MV-4-11 (cell line): ENCODE measurements at places on chromosomes 3 and 15.

- DNase-seq, result no peak
Observed at GRCh38 chr15:49255966-49256759, 86.1 kb downstream of the GALK2 start.

DNA sequence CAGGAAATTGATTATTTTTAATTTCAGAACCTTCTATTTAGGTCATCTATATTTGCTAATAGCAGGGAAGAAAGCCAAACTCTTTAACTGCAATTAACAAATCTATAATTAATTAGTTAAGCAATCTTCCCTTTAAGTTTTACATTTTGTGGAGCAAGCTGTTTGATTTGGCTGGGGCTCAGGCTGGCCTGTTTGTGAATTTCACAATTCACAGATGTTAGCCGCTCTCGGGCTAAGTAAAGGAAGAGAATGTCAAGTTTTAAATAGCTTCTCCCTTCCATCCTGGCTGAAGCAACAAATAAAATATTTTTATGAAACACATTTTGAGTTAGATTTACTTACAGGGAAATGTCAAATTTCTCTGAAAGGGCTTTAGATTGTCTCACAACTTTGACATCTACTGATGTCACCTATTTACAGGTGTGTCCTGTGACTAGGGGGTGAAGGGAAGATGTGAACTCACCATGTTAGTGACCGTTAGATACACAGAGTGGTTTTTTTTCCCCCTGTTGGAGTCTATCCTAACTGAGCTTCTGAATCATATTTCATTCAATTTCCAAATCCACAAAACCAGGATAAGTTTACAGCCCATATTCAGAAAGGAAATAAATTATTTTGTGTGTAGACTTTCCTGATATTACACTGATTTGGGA, 1.3 kb upstream of the TP63 start:
- peak; percentile 56 for DNase-seq

DNA sequence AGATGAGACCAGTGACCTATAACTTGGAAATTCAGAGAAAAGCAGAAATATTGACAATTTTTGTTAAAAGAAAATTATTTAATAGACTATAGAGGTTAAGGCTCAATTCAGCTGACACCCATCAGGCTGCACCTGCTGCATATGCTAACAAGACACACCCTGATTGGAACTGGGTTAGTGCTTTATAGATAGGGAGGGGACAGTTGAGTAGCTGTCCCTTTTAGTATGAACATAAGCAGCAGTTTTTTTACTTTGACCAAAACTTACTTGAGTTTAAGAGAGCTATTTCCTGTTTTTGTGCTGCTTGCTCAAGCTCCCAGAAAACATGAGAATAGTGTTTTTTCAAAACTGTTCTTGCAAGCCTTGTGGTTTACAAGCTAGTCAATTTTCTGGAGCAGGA, 292.6 kb downstream of the LRRC3B start:
- peak; percentile 77 for DNase-seq

- DNase-seq, result no peak
Observed at GRCh38 chr3:88307666-88308065, 157.9 kb downstream of the C3orf38 start.

DNA sequence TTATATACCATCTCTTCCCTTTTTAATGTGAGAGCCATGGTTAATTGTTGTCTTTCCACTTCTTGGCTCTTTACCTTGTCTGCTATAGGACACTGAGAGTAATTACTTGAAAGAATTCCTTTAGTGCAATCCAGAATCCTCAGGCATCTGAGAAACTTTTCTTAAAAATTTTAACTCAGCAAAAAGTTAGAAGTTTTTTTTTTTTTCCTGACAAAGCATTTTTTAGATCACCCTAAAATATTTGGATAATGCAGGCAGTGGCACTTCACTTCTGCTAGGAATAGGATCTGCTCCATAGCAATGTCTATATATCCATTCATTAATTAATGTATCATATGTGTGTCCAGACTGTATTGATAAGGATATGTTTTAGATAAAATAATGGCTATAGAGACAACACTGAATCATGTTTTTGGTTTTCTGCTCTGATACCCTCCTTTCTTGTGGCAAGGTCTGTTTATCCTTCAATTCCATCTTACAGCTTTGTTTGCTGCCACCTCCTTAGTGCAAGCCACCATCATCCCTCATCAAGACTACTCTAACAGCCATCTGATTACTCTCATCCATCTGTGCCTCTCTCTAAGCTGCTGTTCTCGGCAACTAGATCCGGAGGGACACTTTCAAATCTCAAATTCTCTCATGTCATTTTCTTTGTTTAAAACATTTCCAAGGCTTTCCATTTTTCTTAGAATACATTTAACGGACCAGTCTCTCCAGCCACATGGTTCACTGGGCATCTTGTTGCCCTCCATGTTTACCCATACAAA, 563.5 kb downstream of the EDEM1 start:
- DNase-seq, result no peak

DNA sequence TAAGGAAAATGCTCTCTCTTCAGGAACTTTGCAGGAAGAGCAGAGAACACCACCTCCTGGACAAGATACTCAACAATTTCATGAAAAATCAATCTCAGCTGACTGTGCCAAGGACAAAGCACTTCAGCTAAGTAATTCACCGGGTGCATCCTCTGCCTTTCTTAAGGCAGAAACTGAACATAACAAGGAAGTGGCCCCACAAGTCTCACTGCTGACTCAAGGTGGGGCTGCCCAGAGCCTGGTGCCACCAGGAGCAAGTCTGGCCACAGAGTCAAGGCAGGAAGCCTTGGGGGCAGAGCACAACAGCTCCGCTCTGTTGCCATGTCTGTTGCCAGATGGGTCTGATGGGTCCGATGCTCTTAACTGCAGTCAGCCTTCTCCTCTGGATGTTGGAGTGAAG, 200.5 kb downstream of the AKAP13 start:
- DNase-seq, result peak; percentile 56

DNA sequence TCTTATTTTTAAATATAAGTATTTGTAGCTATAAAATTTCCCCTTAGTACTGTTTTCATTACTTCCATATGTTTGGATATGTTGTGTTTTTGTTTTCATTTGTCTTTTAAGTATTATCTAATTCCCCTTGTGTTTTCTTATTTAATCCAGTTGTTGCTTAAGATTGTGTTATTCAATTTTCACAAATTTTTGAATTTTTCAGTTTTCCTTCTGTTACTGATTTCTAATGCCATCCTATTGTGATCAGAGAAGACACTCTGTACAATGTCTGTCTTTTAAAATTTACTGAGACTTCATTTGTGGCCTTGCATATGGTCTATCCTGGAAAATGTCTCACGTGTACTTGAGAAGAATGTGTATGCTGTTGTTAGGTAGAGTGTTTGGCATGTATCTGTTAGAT, 795.6 kb upstream of the CFAP20DC start:
- DNase-seq, result no peak

GRCh38 chr3:152828075-152828840, 6.7 kb upstream of the P2RY1 start:
- no peak for DNase-seq

DNA sequence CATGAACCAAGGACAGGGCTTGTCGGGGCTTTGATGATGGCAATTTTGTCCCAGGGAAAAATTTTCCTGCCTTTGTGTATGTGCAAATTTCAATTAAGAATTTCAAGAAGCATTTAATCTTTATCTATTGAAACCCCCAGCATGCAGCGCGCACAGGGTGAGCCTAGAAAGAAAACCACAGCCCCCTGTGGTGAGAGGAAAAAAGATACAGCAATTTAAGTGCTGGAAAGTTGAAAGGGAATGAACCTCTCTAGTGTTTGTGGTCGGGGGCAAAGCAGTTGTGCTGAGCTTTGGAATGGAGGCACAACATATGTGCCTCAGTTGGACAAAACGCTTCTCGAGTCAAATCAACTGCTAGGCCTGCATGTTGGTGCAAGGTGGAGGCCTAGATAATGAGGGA, 111.8 kb upstream of the C15orf61 start:
- DNase-seq, result no peak

DNA sequence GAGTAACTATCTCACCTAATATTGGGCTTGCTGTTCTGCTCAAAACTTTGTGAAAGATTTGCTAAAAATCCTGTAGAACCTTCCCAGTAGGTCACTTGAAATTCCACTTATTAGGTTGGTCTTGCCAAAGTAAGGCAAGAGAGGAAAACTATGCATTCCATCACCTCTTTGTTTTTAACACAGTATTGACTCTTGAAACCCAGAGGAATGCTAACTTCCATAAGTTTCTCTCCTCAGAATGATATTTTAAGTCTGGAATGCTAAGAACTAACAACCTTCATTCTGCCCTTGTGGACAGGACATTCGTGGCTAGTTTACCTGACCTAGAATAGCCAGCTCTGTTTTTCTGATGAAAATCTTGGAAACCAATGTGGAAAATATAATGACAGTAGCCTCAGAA, 154.5 kb downstream of the TMCO5A start:
- no peak for DNase-seq

GRCh38 chr3:58570851-58571250, 6.3 kb downstream of the FAM107A start:
- no peak for DNase-seq

DNA sequence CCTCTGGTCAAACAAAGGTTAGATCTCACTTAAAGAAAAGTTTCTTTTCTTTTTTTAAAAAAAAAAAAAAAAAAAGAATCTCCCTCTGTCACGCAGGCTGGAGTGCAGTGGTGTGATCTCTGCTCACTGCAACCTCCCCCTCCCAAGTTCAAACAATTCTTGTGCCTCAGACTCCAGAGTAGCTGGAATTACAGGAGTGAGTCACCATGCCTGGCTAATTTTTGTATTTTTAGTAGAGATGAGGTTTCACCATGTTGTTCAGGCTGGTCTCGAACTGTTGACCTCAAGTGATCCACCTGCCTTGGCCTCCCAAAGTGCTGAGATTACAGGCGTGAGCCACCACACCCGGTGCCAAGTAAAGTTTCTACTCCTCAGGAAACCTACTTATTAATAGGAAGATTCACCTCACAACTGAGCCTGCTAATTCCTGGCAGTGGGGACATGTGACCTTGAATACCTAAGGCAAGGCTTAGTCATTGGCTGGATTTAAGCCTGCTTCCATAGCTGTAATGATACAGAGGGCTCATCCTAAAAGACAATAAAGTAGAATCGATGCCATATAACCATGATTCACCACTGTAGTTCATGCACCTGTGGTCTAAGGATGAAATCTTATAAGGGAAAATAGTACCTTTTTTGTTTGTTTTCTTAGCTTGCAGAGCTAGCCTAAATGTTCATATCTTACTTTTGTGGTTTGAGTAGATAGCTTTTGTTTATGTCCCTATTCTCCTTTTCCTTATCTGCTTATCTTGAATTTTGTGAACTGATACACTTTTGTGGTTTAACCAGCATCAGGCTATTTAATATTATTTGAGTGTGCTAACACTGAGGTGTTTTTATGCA, 24.8 kb upstream of the RBMS3 start:
- DNase-seq, result no peak

GRCh38 chr3:142500211-142500610, 52.4 kb upstream of the XRN1 start:
- no peak for DNase-seq

DNA sequence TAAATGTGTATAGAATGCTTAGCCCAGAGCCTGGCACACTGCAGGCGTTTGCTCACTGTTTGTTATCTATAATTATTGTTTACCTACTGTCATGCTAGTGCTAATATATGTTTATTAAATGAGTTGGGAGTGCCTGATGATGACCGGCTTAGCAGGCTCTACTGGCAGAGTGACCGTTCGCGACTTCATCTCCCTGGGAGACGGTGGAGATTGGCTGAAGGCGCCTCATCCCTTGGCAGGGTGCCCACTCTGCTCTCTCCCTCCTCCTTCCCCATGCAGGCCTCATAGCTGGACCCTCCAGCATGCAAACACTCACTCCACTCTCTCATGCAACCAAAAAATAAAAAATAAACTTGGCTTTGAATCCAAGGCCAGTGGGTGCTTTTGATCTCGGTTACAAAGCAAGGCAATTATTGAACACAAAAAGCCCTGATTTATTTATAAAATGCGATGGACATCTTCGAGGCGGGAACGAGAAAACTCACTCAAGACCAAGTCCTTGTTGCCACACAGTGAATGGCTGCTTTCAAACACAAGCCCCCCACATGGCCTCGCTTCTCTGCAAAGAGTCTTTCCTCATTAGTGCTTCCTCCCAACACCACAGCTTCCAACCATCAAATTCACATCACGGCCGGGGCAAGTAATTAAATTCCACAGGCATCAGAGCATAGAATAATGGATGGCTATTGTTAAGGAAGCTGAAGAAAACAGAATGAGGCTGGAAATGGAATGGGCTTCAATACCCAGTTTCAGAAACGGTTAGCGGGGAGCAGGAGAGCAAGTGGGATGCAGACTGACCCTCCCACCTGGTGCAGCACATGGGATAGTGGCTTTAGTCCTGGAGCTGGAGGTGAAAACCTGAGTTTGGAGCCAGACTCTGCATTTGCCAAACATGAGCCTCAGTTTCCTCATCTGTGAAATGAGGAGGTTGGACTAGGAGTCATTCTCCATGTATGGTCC, 135.7 kb upstream of the RAD18 start:
- no peak for DNase-seq

GRCh38 chr15:88646951-88647350, 8.1 kb downstream of the ISG20 start:
- DNase-seq, result no peak

DNA sequence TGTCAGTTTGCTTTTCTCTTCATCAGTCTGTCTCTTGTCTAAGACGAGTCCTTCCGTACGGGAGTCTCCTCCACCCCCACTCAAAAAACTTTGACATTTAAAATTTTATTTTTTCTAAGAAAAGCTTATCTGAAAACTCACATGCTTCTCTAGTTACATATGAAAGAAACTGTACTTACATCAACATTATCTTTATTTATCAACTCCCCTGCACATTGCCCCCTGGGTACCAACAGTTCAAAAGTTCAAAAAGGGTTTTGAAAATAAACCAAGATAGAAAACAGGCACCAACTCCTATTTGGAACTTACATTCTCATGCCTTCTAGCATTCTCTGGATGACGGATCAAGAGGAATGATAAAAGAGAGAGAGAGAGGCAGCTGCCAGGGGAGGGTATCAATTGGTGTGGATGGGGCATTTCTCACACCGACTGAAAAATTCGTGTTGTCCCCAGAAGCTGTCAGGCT, 182.5 kb downstream of the FOXP1 start:
- no peak for DNase-seq

DNA sequence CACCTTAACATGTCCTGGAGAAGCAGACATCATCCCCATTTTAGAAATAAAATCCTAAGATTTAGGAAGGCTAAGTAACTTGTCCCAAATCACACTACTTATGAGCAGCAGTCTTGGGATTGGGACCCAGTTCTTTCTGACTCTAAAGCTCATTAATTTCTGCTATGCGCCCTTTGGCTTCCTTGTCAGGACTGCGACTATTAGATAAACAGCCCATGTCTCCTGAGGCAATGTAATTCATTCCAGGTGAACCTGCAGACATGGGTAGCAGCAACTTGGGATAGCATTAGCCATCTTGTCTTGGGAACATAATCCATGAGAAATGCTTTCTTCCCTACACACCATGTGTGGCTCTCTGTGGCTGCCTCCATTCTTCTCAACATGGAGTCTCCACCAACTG, 32.3 kb upstream of the FBN1 start:
- DNase-seq, result no peak
